Muscle of back (tissue), 13 donors: ENCODE measurements at places on chromosomes 4 and X. TPM values are rescaled to one million over a fixed set of nuclear protein-coding genes. Genes with fewer than 3 reads are reported as not detected.
A peak's percentile ranks its signal among the peaks of the same experiment; 100 is the strongest.

Gene FAM184B
- 2.8 TPM for polyA plus RNA-seq

Gene DCAF8L2
- polyA plus RNA-seq: not detected

Gene CABS1
- polyA plus RNA-seq: 0.14 TPM

Gene ARMCX4
- 43.2 TPM for polyA plus RNA-seq

DNA sequence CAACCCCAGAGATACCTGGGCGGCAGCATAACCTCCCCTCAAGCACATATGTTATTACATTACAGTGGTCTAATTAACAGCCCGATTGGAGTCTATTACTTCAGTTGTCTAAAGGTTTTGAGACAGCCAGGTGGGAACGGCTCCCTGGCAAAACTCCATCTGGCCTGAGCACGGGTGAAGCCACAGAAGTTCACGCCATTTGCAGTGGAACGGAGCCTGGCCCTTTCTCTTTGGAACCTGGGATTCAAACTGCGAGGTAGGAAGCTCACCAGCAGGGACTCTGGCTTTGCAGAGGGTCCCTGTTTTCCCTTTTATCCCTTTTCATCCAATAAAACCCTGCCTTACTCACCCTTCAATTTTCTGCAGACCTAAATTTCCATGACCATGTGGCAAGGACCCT lies 45.9 kb upstream of the NEIL3 start:
- no peak for DNase-seq

DNA sequence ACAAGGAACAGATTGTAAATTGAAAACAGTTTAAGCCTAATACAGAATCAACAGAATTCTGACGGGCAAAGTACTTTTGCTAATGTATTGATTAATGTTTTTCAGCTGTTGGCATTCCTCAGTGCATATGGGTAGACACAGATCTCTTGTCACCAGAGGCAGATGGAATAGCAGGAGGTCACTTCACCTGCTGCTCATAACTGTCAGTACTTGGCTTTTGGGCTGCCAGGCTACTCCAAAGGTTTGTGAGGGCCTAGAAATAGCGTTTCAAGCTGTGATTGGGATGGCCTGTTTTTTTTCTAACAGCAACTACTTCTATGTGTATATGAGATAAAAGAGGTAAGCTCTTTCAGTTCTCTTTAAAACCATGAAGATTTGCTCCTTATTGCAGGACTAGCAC lies 307.5 kb upstream of the ANXA10 start:
- peak; percentile 28 for DNase-seq

- DNase-seq: peak; percentile 8
These were observed 25.5 kb upstream of the MORC4 start for GRCh38 chrX:107025545-107025944.

DNA sequence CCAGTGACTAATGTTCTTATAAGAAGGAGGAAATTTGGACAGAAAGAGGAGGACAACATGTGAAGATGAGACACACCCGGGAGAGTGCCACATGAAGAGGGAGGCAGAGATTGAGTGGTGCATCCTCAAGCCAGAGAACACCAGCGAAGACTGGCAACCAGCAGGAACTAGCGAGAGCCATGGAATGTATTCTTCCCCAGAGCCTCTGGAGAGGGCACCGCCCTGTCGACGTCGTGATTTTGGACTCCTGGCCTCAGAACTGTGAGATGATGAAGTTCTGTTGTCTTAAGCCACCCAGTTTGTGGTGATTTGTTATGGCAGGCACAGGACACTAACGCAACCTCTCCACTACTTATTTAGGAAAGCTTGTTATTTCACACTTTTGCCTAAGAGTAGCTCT lies 196.0 kb upstream of the TLL1 start:
- no peak for DNase-seq

GRCh38 chr4:7217474-7218321 lies 25.4 kb downstream of the SORCS2 start:
- DNase-seq: no peak

Gene PUDP
- polyA plus RNA-seq: 39.0 TPM

Gene ABCG2
- 5.0 TPM for polyA plus RNA-seq

DNA sequence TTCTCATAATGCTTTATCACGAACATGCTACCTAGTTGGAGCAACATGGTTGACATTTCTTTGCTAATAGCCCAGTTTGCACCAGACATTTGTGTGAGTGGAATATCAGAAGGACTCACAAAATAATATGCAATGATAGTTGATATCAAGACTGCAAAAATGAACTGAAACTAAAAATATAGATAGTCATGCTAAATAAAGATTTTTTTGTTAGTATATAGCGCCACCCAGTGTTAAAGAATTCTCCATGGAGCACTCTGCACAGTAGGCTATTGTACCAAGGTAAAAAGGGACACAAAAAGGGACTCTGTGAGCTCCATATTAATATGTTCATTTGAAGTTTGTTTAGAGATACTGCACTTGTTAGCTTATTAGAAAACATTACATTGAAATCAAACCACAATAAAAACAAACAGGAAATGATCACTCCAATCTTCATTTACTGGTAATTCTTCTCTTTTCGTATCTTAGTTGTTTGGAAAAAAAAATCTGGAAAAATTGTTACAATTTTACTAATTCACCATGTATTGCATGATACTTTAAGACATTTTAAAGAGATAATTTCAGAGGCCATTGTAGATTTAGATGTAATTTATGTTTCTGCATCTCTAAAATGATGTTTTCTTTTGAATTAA lies 1509.6 kb downstream of the ADGRL3 start:
- DNase-seq: peak; percentile 74

Gene FAM9B
- polyA plus RNA-seq: not detected

Gene TEX13C
- polyA plus RNA-seq: 0.04 TPM

Gene POLA1
- polyA plus RNA-seq: 24.8 TPM

DNA sequence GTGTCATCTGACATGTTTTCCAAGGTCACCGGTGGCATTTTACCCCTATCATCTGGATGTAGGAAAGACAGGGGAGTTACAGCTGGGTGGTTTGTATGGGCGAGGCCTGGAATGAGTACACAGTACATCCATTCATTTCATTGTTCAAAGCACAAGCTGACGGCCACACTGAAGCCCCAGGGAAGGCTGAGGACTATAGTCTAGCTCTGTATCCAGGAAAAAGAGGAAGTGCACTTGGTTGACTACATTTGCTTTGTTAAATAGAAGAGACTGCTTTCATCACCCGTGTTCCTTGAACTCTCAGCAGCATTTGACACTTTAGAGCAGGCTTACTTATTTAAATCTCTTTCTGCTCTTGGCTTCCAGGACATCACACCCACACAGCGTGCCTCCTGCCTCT lies 1041.0 kb upstream of the TENM3 start:
- DNase-seq: no peak

- no peak for DNase-seq
These were observed at the start of gene ERAS for GRCh38 chrX:48826135-48826875. Gene ERAS (plus strand): TSS chrX:48826513. CDS start chrX:48829124, 2,611 bp downstream.

Gene CACNA1F
- not detected for polyA plus RNA-seq

DNA sequence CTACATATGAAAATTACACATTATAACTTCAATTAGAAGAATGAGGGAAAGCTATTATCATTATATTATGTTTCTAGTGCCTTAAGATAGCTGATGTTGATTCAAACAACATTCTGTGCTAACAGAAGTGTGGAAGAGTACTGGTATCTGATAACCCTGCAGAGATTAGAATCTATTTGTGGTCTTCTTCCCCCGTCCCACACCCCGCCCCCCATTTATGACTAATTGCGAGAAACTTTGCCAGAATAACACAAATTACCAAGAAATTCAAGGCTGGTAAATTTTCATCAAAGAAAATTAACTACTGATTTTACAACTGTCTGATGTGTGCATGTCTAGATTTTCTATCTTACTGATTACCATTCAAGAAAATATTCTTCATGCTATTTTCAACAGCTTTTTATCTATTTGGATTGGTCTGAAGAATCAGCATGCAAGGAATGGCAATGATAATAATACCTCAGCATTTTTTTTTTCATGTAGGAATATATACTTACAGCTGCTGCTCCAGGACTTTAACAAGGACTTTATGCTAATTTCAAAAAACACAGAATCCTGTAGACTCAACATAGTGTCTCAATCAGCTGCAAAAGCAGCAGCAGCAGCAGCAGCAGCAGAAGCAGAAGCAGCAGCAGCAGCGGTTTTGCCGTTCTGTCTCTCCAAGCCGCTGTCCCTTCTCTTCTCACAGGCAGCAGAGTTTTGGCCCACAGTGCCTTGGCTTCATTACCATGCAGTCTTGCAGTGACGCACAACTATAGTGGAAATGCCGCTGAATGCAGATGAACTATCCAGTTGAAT lies 126.7 kb downstream of the FRYL start:
- DNase-seq: peak; percentile 80
